Liver (tissue), 10 donors: ENCODE measurements at places on chromosomes 3 and 15. TPM values are rescaled to one million over a fixed set of nuclear protein-coding genes. Genes with fewer than 3 reads are reported as not detected.

Gene NEK4
- 6.8 TPM for polyA plus RNA-seq

Gene C3orf49
- 0.13 TPM for polyA plus RNA-seq

Gene ARRDC4
- 4.5 TPM for polyA plus RNA-seq

Gene MORC1
- 0.02 TPM for polyA plus RNA-seq

Gene UROC1
- polyA plus RNA-seq: 16.5 TPM

Gene ATP10A
- polyA plus RNA-seq: 0.22 TPM
